Hepatocyte (in vitro differentiated cells): ENCODE measurements at places on chromosomes 12 and 14. TPM values are rescaled to one million over a fixed set of nuclear protein-coding genes. Genes with fewer than 3 reads are reported as not detected.

Gene KIF5A
- polyA plus RNA-seq = 0.18 TPM in 2 replicates

Gene MYBPC1
- 1.1 and 1.7 TPM in 2 replicates for polyA plus RNA-seq

Gene CELA1
- not detected in 2 replicates for polyA plus RNA-seq

Gene BBOF1
- 3.9 and 4.1 TPM in 2 replicates for polyA plus RNA-seq

Gene CALM1
- 859 and 862 TPM in 2 replicates for polyA plus RNA-seq

Gene AMDHD1
- 0.43 and 3.0 TPM in 2 replicates for polyA plus RNA-seq

Gene PPP2R3C
- polyA plus RNA-seq = 36.1 and 40.7 TPM in 2 replicates

Gene NFYB
- 20.4 and 31.2 TPM in 2 replicates for polyA plus RNA-seq

Gene TROAP
- 8.0 and 12.5 TPM in 2 replicates for polyA plus RNA-seq

Gene KCNC2
- polyA plus RNA-seq = not detected in 2 replicates

Gene FAM181A
- 0.90 TPM in 1 of 2 replicates, not detected in the other for polyA plus RNA-seq

Gene SCN8A
- polyA plus RNA-seq = 0.94 and 1.1 TPM in 2 replicates

Gene MEG3
- polyA plus RNA-seq = 0.16 TPM in 1 of 2 replicates, not detected in the other

Gene SLC10A1
- polyA plus RNA-seq = 0.96 and 2.9 TPM in 2 replicates

DNA sequence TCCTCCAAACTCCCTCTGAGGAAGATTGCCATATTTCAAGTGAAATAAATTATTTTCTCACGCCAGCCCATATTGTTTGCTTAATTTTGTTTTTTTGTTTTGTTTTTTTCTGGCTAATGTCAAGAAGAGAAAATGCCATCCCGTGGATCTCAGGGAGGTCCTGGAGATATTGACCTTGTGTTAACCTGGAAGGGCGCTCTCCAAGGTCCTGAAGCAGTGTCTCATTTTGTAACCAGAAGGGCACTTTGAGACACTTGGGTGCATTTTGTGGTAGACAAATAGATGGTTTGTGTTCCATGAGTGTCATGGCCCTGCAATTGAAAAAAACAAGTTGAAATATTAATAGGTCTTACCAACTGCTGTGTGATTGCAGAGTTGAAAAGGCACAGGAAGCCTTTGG is 268.9 kb downstream of the SUDS3 start:
- no peaks in the 10 kb centered on the region for H3K36me3 ChIP-seq
- peak; percentile 54 for DNase-seq
- H3K4me3 ChIP-seq = no peak overlapping the region
- no peak overlapping the region for H3K27ac ChIP-seq
- H3K4me1 ChIP-seq = no peaks in the 10 kb centered on the region

GRCh38 chr12:44654646-44655639 is 221.2 kb downstream of the NELL2 start:
- no peak overlapping the region for H3K4me3 ChIP-seq
- no peaks in the 10 kb centered on the region for H3K36me3 ChIP-seq
- DNase-seq = no peak

- H3K27me3 ChIP-seq = no peaks in the 10 kb centered on the region
- no peak overlapping the region for H3K27ac ChIP-seq
- H3K36me3 ChIP-seq = no peaks in the 10 kb centered on the region
- no peak for DNase-seq
- no peaks in the 10 kb centered on the region for H3K4me1 ChIP-seq
Measured at GRCh38 chr14:90999299-90999698, 61.1 kb downstream of the RPS6KA5 start.

DNA sequence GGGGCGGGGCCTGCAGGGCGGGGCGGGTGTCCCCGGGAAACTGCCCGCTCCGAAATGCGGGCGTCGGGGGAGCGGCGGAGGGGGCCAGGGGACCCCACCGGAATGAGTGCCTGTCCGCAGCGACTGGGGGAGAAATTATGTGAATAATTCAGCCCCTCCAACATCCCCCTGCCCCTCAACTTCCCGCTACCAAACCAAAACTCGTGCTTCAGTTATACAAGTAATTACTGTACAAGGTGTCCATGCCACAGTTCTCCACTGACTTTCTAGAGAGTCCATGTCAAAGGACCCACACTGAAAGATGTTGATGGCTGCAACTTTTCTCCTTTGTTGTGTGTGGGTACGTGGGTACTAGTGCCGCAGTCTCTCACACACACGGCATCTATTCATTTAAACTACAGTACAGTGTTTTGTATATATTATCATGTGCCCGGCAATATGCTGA is 414 bp upstream of the CDK17 start:
- H3K4me1 ChIP-seq = peaks cover 14% of the 10 kb centered on the region
- no peaks in the 10 kb centered on the region for H3K27me3 ChIP-seq
- H3K36me3 ChIP-seq = no peaks in the 10 kb centered on the region

- no peak for DNase-seq
- no peaks in the 10 kb centered on the region for H3K27me3 ChIP-seq
- no peaks in the 10 kb centered on the region for H3K36me3 ChIP-seq
- H3K4me1 ChIP-seq = no peaks in the 10 kb centered on the region
- no peak overlapping the region for H3K27ac ChIP-seq
Measured at GRCh38 chr14:59087711-59088110, 100.8 kb upstream of the DAAM1 start.

GRCh38 chr14:83559721-83560120 is 1970.2 kb upstream of the FLRT2 start:
- no peaks in the 10 kb centered on the region for H3K36me3 ChIP-seq
- no peak overlapping the region for H3K27ac ChIP-seq
- no peaks in the 10 kb centered on the region for H3K4me1 ChIP-seq
- no peaks in the 10 kb centered on the region for H3K27me3 ChIP-seq

GRCh38 chr12:31371256-31371620 is 45.3 kb upstream of the SINHCAF start:
- no peaks in the 10 kb centered on the region for H3K27me3 ChIP-seq
- H3K4me1 ChIP-seq = peaks cover 21% of the 10 kb centered on the region
- H3K27ac ChIP-seq = peak overlapping the region; percentile 97
- H3K4me3 ChIP-seq = no peak overlapping the region
- peak; percentile 75 for DNase-seq
- no peaks in the 10 kb centered on the region for H3K36me3 ChIP-seq

DNA sequence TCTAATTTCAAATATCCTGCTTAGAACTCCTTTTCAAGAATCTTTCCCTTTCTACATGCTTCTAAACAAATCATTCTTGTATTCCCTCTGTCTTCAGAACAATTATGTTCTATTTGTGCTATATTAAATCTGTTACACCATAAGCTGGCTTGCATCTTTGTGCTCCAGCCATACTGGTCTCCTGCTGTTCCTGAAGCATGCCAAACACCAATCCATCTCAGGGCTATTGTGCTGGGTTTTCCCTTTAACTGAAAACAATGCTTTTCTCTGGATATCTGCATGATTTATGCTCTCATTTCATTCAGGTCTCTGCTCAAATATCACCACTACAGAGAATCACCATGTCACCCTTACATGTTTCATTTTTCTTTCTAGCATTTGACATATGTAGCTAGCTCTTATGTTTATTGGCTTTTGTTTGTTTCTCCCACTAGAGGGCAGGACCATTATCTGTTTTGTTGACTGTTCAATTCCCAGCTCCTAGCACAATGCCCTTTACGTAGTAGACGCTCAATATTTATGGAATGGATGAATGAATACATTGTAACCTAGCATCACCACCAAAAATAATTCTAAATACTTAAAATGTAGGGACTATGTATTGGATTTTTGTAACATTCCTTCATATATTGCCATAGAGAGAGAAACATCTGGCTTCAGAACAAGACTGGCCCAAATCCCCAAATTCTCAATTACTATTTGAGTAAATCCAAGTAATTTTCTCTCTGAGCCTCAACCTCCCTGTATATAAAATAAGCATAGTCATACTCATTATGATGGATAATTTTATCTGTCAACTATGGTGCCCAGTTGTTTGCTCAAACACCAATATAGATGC is 302.0 kb upstream of the SYT1 start:
- no peak for DNase-seq
- no peaks in the 10 kb centered on the region for H3K27me3 ChIP-seq
- H3K4me1 ChIP-seq = no peaks in the 10 kb centered on the region
- no peaks in the 10 kb centered on the region for H3K36me3 ChIP-seq
- no peak overlapping the region for H3K4me3 ChIP-seq

GRCh38 chr12:100474617-100475016 is 951 bp downstream of the NR1H4 start:
- DNase-seq = no peak
- peak overlapping the region; percentile 3 for H3K27ac ChIP-seq
- H3K36me3 ChIP-seq = no peaks in the 10 kb centered on the region
- no peak overlapping the region for H3K4me3 ChIP-seq

DNA sequence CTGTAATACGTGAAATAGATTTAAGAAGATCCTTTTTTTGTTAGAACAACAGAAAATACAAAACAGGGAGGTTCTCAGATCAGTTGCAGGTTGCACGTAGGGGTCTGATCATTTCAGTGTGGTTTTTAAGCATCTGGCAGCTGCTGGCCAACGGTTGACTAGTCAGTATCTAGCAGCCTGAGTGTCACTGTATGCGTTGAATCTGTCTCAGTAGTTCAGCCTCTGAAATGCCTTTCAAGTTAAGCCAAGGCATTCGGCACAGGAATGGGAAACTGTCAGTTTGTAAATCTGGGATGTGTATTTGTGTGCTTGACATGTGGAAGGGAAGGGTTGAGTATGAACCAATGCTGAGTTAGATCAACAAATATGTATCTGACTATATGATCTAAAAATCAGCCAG is 165.9 kb downstream of the CACNA1C start:
- no peaks in the 10 kb centered on the region for H3K27me3 ChIP-seq
- peaks cover 11% of the 10 kb centered on the region for H3K4me1 ChIP-seq
- no peak overlapping the region for H3K27ac ChIP-seq

DNA sequence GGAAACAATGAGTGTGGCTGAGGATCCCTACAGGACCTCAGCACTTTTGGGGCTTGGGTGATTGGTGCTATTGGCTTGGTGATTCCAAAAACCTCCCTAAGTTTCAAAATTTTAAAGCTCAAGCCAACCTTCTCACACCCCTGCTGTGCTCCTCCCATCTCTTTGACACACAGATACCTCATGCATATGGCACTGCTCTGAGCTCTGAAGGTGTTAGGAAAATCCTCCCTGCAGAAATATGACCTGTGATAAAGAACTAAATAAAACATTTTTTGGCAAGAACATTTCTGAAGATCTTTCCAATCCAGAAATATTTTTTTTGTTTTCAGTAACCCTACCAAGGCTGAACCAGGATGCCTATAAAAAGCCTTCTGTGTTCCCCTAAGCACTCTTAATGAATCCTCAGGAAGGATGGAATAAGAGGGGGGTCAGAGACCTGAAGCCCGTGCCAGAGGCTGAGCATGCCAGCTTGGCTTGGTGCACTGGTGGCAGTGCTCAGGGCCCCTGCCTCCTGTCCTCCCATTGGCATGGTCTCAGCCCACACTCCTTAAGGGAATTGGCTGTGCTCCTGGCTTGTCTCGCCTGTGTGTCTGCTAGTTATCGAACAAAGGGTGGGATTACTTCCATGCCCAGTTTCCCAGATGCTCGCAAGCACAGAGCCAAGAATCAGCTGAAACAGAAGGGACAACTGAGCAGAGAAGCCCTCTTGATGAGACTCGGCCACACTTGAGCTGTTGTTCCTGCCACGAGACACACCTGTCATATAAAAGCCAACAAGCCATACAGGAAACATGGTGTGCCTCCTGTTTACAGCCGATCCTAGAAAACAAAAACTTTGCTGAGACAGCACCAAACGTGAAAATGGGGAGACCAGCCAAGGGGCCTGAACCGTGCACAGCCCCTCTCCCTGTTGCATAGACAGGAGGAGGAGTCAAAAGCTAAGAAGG is 132.7 kb upstream of the EEA1 start:
- H3K4me3 ChIP-seq = no peak overlapping the region
- DNase-seq = peak; percentile 16
- H3K4me1 ChIP-seq = peaks cover 9% of the 10 kb centered on the region
- no peaks in the 10 kb centered on the region for H3K27me3 ChIP-seq
- H3K36me3 ChIP-seq = no peaks in the 10 kb centered on the region

DNA sequence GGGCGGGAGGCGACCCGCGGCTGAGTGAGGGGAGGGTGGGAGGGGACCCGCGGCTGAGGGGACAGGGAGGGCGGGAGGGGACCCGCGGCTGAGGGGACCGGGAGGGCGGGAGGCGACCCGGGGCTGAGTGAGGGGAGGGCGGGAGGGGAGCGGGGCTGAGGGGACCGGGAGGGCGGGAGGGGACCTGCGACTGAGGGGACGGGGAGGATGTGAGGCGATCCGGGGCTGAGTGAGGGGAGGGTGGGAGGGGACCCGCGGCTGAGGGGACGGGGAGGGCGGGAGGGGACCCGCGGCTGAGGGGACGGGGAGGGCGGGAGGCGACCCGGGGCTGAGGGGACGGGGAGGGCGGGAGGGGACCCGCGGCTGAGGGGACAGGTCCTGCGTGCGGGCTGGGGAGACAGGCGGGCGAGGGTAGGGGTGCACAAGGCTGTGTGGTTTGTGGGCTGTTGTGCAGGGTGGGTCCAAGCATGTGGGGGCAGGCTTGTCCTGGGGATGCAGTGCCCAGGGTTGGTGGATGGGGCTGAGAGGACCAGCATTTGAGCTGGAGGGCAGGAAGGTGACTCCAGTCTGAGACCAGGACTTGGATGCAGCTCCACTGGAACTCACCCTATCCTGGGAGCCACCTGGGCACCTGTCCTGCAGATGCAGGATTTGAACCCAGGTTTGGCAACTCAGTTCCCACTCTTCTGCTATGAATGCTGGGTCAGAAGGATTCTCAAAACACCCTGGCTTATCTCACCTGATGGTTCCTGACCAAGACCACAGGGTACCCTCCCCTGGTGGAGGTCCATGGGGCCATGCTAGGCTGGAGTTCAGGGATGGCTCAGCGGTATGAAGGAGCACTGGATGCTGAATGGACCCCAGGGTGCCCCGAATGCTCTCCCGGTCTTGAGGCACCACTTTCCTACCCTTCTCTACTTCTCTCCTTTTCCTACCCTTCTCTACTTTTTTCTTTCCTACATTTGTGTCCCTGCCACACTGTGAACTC is 9.4 kb downstream of the PLD4 start:
- H3K27ac ChIP-seq = no peak overlapping the region
- peaks cover 66% of the 10 kb centered on the region for H3K27me3 ChIP-seq
- H3K4me1 ChIP-seq = peaks cover 10% of the 10 kb centered on the region
- H3K4me3 ChIP-seq = no peak overlapping the region

- no peak within 1 kb of the TSS for H3K27ac ChIP-seq
- H3K27me3 ChIP-seq = peaks cover 64% of the 10 kb centered on the region
- H3K36me3 ChIP-seq = no peaks in the 10 kb centered on the region
- H3K4me3 ChIP-seq = peak within 1 kb of the TSS; percentile 27
- DNase-seq = peak; percentile 57
Measured at GRCh38 chr12:57216014-57216911, at the start of gene NXPH4. Gene NXPH4, plus strand, starts transcription at chr12:57216794. Its CDS starts 176 bp downstream, at chr12:57216970.

DNA sequence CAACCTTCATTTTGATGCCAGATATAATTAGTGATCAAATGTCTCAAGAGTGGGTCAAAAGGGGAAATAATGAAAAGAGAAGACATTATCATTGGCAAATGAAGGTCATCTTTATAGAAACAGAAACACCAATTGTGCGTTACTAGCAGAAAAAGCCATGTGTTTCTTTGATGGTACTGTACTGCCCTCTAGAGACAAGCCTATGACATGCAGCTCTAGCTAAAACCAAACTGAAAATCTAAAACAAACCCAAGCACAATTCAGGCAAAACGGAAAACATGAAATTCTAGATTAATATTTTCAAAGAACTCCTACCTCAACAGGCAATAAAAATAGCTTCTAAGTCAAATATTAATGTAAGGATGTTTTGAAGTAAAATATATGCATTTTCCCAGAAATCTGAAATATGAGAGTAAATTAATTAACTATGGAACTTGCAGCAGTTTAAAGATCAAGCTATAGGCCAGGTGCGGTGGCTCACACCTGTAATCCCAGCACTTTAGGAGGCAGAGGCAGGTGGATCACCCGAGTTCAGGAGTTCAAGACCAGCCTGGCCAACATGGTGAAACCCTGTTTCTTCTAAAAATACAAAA is 115.4 kb downstream of the KLHL28 start:
- H3K27ac ChIP-seq = no peak overlapping the region
- peak; percentile 68 for DNase-seq
- H3K36me3 ChIP-seq = no peaks in the 10 kb centered on the region
- no peaks in the 10 kb centered on the region for H3K27me3 ChIP-seq
- no peaks in the 10 kb centered on the region for H3K4me1 ChIP-seq
